ENCODE measurements at places on chromosomes 6 and 20.

- no peak for DNase-seq
Observed at GRCh38 chr20:1879369-1879768, 15.8 kb upstream of the SIRPA start.

- no peak for DNase-seq
Observed at GRCh38 chr6:167030222-167031072, 31.2 kb downstream of the CEP43 start.

DNA sequence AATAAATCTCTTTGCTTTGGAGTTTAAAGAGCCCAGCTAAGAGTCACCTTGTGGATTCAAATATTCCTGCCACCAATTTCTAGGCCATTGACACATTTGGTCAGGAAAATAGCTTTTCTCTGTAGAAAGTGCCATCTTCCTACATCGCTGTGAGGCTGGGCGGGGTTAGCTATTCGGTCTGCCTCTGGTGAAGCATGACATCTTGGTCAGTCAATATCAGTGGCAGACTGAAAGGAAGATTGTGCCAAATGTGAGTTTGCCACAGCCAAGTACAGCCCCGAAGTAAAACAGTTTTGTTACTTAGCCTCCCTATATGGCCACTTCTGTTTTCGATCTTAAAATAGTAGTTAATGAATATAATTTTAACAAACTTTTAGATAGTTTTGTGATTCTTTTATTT lies 65.5 kb upstream of the FABP7 start:
- DNase-seq: no peak

DNA sequence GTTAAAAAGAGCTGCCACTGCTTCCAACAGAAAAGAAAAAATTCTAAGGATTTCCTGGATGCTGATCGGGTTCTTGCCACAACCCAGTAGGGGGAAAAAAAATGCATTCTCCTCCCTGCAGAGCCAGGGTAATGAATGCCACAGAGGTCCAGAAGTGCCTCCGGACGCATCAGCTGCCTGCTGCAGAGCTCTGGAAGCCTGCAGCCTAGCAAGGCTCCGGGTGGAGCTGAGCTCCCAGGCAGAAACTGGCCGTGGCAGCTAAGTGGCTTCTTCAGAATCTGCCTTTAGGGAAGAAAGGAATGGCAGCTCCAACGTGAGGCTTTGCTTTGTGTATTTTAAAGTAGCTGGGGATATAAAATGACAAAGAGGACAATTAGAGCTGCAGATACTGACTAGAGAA lies 155.0 kb downstream of the CFAP61 start:
- no peak for DNase-seq

- DNase-seq: no peak
Observed at GRCh38 chr6:43695215-43695966, 7.8 kb upstream of the MRPS18A start.

DNA sequence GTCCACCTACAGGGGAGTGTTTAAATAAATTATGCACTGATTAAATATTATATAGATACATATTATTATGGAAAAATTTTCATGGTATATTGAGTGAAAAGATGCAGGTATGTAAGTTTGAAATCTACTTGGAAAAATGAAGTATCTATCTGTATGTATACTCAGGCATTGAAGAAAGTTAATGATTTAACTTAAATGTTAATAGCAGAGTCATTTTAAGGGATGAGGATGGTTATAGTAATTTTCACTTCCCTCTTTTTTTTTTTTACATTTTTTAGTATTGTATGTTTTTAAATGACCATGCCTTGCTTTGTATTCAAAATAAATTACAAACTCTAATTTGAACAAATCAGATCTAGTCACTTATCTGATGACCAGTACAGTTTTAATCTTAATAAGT lies 43.2 kb upstream of the NOTCH4 start:
- no peak for DNase-seq

DNA sequence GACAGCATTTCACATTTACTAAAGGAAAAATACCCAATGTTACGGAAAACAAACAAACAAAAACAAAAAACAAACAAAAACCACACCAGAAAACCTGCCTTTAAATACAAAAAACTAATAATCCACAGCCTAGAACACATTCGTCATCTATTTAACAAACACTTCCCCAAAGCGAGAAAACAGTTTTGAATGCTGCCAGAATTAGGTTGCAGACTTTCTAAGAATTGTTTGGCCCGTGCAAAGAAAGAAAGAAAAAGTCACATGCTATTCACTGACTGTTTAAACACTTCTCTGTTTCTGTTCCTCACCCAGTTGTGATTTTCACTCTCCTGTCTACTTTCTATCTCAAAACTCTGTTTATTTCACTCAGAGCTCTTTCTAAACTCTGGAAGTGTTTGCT lies 52.5 kb downstream of the BCAS1 start:
- no peak for DNase-seq

- DNase-seq: no peak
Observed at GRCh38 chr20:50286609-50287008, 96.0 kb downstream of the CEBPB start.

DNA sequence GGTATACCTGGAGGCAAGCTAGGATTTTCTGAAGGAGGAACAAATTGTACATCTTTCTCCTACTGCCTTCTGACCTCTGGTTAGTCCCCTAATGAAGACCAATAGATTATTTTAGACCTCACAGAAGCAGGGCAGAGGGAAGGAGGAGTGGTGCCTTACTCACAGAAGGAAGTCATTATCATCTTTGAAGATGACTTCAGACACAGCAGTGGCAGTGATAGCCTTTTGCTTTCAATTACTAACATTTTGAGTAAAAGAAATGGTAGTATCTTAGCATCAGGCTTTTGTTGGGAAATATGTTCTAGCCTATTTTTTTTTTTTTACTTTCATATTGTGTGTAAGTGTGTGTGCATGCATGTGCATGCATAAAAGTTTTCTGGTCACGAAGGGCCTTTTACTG lies 164.2 kb upstream of the PLN start:
- no peak for DNase-seq

DNA sequence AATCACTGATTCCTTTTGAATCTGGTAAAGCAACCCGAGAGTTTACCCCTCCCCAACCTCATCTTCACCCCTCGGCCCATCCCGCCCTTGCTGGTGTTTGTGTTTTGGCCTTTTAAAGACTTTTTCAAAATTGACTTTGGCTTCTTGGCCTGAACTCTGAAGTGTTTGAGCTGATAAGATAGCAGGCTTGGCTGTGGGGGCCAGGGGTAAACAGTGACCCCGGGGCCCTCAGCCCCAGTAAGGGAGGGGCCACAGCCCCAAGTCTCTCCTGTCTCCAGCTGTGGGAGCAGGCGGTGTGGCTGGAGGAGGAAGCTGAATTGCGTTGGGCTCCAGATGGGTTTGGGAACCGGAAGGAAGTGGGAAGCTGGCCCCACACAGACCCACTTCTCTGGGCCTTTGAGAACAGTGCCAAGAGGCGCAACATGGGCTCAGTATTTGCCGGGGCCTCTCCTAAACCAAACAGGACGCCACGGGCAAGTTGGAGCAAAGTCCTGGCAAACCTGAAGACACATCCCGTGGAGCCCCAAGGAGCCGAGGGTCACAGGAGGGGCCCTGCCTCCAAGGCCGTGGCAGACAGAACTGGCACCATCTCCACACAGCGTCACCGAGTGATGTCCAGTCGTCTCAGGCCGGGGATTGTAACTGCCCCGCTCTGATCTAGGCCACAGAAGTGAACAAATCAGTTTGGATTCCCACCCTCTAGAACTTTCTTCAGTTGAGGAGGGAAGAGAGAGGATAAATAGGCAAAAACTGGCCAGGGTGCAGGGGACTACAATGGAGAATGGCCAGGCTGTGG lies 54.3 kb upstream of the PTPN1 start:
- no peak for DNase-seq

DNA sequence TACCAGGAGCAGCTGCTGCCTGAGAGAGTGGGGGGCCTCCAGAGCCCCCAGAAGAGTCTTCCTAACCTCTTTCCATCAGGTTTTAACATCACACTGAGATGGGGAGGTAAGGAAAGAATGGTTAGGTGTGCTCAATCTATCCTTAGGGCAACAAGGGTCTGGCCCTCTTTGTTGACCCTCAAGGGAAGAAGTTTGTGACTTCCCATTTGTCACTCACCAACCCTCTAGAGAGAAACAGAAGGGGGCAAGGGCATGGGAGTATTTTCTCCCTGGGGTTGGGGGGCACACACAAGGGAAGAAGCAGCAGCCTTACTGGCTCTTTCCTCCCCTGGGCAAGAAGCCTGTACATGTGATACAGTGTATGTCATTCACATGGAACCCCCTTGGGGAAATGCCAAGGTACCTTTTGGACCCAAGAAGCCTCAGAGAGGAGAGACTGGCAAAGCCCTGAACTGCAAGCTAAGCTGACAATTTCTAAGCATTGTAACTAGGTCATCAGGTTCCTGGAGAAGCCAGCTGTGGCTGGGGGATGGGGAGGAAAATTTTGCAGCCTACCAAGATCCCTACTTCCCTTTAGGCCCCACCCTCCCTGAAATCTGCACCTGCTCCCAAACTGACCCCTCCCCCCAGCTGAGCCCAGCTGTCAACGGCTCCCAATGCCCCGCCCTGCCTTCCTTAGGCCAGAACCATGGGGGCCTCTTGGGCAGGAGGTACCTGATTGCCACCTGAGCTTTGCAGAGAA lies 14.5 kb downstream of the BCL2L1 start:
- no peak for DNase-seq

GRCh38 chr6:15269011-15269410 lies 23.1 kb downstream of the JARID2 start:
- no peak for DNase-seq

DNA sequence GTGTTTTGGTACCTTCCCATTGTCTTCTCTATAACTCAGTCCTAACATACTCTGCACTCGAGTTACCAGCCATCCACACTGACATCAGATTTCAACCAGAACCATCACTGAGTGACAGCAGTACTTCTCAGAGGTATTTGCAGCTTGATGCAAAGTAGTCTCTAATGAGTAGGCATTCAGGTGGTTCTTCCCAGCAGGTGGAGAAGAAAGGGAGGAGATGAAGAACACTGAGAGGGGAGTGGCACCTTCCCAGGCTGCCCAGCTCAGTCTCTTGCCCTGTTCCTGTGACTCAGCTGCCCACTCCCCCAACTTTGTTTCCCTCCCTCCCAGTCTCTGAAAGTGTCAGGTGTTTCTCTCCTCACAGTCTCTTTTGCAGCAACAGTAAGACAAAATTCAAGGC lies 38.7 kb upstream of the SMIM28 start:
- no peak for DNase-seq

DNA sequence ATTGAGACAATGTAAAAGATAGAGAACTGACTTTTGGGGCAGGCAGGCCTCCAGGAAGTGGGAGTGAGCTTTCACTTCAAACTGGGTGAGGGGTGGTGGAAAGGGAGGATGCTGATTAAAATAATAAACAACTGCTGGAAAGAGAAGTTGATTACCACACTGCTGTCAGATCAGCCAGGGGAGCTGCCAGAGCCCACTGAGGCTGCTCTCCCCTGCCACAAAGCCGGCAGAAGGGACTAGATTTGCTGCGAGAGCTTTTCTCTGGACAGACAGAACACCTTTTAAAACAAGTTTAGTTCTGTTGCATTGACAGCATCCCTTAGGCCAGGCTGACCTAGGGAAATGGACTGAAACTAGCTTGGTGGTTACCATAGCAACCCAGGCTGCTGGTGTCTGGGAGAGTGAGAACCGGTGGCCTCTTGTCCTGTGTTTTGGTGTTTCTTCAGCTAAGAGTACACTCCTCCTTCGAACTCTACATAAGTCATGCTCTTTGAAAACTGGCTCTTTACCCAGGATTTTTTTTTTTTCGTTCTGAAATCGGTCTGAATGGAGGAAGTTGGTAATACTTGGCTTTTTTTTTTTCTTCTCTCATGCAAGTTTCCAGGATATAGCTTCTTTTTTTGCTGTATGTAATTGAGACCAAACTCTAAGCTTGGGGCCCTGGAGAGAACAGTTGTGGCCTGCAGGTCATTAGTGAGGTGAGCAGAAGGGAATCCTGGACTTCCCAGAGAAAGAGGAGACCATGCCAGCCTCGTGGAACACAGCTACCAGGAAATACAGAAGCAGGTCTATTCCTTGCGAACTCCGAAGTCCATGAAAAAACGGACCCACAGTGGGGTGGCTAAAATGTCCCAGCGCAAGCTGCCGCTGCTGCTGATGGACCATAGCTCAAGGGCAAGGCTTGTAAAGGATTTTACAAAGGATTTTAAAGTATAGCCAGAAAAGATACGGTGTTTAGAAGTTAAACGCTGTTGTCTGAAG lies 374.4 kb downstream of the UTRN start:
- no peak for DNase-seq

Data from stimulated activated CD4-positive, alpha-beta T cell treated with anti-CD3 and anti-CD28 coated beads, Interleukin-12 subunit alpha, Interleukin-12 subunit beta, amount 100 ng/mL, for 4 hours (primary cell).